DND-41 (cell line): ENCODE measurements at places on chromosomes 2 and 18.

- DNase-seq, result no peak
These were observed 465.7 kb downstream of the FBXO15 start for GRCh38 chr18:73681912-73682311.

DNA sequence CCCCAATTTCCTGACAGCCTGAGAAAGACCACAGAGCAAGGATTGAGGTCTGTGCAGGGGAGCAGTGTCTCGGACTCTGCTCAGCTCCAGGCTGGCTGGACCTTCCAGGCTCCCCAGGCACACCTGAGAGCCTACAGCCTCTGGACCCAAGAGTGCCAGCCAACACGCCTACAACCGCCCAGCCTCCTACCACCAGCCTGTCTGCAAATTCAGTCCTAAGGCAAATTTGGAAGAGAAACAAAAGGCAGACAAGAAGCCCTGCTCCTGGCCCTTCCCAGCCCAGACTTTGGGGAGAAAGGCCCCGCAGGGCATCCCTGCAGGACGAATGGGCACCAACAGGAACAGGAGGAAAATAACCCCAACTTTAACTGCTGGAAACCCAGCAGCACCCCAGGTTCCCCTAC lies 1.9 kb downstream of the HS6ST1 start:
- no peak for DNase-seq

GRCh38 chr2:47002031-47002430 lies 86.4 kb upstream of the MCFD2 start:
- DNase-seq, result no peak

DNA sequence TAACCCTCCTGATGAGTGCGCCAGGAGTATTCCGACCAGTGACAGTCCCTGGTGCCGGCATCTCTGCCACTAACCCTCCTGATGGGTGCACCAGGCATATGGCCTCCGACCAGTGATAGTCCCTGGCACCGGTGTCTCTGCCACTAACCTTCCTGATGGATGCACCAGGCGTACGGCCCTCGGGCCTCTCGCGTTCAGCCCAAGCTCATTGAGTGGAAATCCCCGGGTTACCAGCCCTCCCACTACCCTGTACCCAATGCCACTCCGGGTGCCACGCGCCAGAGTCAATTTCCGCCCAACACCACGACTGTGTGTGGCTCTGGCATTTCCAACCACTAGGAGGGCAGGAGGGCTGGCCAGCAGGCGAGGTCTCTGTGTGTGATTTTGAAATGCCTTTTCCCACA lies 11.7 kb upstream of the GPC1 start:
- DNase-seq, result no peak

DNA sequence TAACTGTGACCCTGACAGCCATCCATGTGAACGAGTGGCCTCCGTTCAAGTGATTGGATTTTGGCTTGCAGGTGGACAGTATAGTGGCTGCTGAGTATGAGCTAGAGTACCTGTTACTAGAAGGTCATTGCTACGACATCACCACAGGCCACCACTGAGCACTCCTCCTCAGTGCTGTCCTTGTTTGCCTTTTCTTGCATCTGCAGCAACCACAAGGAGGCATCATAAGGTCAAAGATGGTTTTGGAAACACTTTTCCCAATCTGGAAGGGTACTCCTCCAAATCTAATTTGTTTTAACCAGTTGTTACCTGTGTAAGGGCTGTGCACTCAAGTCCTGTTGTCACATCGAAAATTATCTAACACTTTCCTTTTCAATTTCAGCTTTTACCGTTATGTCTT lies 81.2 kb downstream of the UGGT1 start:
- DNase-seq, result no peak
